Stimulated activated CD4-positive, alpha-beta T cell treated with anti-CD3 and anti-CD28 coated beads, Interleukin-1b, Interleukin-23, amount 100 ng/mL, for 48 hours (primary cell): ENCODE measurements at places on chromosomes 3 and 15.
A peak's percentile ranks its signal among the peaks of the same experiment; 100 is the strongest.

DNA sequence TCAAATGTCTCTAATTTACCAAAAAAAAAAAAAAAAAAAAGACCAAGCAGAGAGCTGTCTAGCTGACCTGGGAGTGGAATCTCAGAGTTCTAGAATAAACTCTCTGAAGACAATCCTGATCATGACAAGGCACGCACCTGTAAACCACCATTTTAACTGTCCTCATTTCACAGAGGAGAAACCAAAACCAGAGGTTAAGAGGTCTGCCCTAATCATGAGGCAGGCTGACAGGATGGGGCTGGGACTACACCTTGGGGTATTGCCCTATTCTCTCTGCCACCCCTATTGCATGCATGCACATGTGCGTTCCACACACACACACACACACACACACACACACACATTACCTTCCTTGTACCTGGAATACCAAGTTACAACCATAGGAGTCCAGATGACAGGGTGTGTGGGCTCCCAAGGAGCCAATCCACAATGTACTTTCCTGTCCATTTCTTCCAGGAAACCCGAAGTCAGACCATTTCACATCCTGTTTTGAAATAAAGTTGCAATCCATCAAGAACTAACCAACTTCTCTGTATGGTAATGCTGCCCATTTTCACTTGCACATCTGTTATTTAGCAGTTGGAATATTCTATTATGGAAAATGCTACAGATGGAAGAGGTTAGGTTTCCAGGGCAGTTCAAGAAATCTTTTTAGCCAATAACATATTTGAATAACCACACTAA, 34.6 kb downstream of the HSPBAP1 start:
- no peak for DNase-seq

DNA sequence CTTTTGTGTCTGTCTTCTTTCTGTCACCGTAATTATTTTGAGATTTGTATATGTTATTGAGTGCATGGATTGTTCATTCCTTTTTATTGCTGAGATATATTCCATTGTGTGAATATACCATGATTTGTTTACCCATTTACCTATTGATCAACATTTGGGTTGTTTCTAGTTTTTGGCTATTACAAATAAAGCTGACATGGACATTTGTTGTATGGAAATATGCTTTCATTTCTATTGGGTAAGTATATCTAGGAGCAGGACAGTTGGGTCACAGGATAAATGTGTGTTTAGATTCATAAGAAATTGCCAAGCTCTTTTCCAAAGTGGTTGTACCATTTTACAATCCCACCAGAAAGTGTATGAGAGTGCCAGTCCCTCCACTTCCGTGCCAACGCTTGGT, 51.2 kb downstream of the PFN2 start:
- DNase-seq = no peak

GRCh38 chr3:40680685-40681657, 156.2 kb downstream of the ZNF621 start:
- DNase-seq = no peak

GRCh38 chr3:97952872-97953271, 19.4 kb downstream of the RIOX2 start:
- no peak for DNase-seq

- no peak for DNase-seq
Measured at GRCh38 chr15:45259796-45260195, 7.8 kb downstream of the SLC28A2 start.

- no peak for DNase-seq
Measured at GRCh38 chr15:42090781-42091180, 3.6 kb downstream of the PLA2G4D start.

GRCh38 chr15:81407718-81408117, 33.7 kb upstream of the TMC3 start:
- no peak for DNase-seq

GRCh38 chr3:59752925-59753324, 703.1 kb upstream of the CFAP20DC start:
- DNase-seq = no peak

GRCh38 chr3:40191850-40192448, 117.6 kb upstream of the EIF1B start:
- DNase-seq = peak; percentile 56

GRCh38 chr3:32003380-32003779, 21.8 kb downstream of the ZNF860 start:
- DNase-seq = no peak

GRCh38 chr3:127035677-127036076, 52.8 kb downstream of the PLXNA1 start:
- no peak for DNase-seq

GRCh38 chr3:11510001-11510340, 133.7 kb downstream of the VGLL4 start:
- DNase-seq = no peak

- no peak for DNase-seq
Measured at GRCh38 chr3:23709987-23710386, 95.8 kb upstream of the UBE2E1 start.

GRCh38 chr3:10534066-10534465, 28.7 kb upstream of the ATP2B2 start:
- DNase-seq = no peak

DNA sequence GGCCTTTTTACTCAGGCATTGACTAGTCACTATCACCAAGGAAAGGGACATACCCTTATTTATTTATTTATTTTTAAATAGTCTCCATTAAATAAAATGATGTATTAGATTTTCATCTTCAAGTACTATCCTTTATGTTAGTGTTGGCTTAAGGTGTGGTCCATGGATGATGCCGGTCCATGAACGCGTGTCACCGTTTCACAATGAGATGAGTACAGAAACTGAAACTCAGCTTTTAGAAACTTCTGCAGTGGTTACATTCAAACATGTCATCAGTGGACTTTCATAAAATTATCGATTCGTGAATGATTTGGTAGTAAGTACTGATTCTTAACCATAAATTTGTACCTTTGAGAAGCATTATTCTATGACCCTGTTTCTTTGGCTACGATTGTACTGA, 166.6 kb downstream of the SATB1 start:
- peak; percentile 7 for DNase-seq

DNA sequence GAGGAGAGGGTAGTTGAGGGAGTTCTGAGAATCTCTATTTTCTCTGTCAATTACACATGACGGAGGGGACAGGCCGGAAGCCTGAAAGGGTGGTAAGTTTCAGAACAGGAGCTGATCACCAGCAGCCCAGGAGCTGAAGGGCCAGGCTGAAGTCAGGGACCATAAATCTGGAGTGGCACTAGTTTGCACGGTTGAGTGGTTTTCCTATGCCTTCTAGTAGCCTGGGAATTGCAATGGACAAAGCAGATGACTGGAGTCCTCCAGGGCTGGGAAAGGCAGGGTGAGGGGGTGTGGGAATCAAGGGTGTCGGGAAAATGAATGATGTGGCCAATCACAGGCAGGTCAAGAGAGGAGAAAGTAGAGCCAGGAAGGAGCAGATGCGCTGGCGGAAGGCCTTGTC, 72.5 kb downstream of the MAGEF1 start:
- DNase-seq = no peak

GRCh38 chr3:13709706-13710105, 160.8 kb downstream of the FBLN2 start:
- no peak for DNase-seq

- DNase-seq = no peak
Measured at GRCh38 chr3:150006794-150007193, 36.1 kb upstream of the PFN2 start.

- no peak for DNase-seq
Measured at GRCh38 chr3:127753898-127754410, 68.4 kb downstream of the MGLL start.

DNA sequence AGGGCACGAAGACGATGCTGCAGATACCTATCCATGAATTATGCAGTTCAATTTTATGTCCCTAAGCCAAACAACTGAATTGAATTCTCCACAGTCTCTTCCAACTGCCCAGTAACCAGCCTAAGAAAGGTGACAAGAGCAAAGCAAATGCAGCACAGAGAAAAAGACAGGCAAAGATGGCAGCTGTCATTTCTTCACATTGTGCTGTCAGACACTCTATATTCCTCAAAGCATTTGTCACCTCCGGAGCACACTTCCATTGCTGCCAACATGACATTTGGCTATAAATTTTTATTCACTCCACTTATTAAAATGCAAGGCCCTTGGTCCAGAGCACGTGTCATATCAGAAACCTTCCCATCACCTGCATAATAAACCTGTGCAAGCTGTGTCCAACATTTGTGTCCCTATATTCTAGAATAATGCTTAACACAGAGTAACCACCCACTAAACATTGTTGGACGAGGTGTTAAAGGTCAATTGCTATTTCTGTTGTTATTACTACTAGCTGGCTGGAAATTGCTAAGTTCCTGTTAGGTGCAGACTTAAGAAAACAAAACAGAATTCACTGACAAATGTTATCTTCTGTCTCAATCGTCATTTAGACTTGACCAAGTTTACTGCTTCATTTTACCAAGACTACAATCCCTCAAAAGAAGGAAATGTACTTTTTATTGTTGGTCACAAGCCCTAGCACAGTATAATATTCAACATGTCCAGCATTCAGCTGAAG, 89.7 kb downstream of the MAGI1 start:
- DNase-seq = no peak
